Thoracic aorta (tissue), 2 donors: ENCODE measurements at places on chromosomes 3 and 15. TPM values are rescaled to one million over a fixed set of nuclear protein-coding genes. Genes with fewer than 3 reads are reported as not detected.

DNA sequence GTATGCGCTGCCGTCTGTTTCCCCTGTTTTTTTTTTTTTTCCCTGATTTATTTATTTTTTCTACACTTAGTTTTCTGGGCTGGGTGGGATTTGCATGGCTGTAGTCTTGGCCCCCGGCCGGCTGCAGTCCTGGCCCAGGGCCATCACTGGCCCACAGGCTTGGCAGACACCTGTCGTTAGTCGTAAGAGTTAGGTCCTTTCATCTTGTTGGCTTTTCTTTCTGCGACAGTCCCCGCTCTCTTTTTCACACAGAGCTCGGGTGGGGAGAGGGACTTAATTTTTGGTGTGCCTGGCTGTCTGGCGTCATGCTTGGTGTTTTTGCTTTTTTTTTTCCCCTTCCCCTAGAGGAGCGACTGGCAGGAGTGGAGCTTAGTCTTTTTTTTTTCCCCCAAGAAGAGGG lies 183.4 kb downstream of the KLF13 start:
- DNase-seq: no peak

Gene CHL1
- total RNA-seq: 7.5 TPM

DNA sequence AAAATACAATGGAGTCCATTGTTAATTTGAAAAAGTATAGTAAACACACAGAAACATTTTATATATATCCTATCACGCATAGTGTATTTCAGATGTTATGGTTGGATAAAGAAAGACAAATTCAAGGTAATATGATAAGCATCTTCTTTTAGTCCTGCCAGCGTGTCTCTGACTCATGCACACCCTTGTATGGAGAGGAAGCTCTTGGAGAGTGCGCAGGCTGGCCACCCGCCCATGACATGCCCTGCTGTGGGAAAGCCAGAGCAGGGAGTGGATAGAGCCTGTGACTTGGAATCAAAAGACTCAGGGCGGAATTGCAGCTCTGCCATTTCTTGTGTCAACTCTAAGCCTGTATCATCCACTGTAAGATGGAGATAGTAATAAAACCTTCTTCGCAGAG lies 23.0 kb upstream of the COPG1 start:
- peak; percentile 45 for DNase-seq

GRCh38 chr15:68489421-68489820 lies 57.5 kb upstream of the ITGA11 start:
- no peak for DNase-seq

Gene CD200R1L
- not detected for total RNA-seq

Gene RASGRP1
- 2.6 TPM for total RNA-seq

DNA sequence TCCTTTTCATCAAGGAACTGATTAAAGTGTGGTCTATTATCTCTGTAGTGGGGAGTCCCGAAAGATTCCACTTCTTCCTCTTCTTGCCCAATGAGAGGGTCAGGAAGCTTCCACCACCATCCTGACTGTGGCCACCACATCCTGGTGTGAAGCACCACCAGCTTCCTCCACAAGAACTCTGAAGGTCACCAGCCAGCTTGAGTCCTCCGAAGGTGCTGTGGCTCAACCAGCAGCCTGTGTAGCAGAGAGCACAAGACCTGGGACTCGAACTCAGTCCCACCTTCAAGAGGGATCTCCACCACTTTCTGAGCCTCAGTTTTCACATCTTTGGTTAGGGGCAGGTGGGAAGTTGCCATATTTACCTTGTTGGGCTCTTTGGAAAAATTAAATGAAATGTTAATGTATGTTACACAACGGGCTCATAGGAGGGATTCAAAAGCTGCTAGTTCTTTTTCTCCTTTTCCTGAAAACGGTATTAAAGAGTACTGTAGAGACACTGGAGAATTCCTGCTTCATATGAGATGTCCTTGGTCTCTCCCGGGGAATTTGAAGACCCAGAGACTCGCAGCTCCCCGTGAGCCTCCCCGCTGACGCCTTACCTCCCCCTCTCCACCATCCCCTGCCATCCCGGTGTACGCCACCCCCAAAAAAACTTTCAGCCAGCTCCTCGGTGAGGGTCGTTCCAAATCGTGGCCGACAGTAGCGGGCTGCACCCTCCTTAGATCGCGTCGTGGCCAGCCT lies 816 bp upstream of the ACAN start:
- no peak for DNase-seq

Gene GRAMD2A
- 0.85 TPM for total RNA-seq

Gene MAGI1
- total RNA-seq: 48.2 TPM

GRCh38 chr3:10015461-10015904 lies 10.8 kb upstream of the FANCD2 start:
- peak; percentile 64 for DNase-seq

DNA sequence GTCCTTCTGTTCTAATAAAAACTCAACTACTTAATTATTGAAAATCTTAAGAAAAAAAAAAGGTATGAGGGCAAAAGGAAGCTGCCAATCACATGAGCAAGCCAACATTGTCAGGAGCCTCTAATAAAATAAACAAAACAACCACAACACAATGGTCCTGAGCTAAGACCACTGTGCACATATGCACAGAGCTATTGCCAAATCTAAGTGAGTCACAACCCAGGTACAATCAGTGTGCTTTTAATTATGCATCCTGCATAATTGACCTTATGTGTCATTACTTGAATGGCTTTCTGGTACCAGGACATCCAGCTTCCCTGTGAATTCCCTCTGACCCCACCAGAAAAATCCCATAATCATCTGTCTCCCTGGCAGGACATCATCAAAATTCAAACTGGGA lies 639.8 kb downstream of the MAGI1 start:
- DNase-seq: no peak

- DNase-seq: no peak
Observed at GRCh38 chr3:140143367-140144069, 208.5 kb downstream of the CLSTN2 start.

Gene TM6SF1
- 9.1 TPM for total RNA-seq

DNA sequence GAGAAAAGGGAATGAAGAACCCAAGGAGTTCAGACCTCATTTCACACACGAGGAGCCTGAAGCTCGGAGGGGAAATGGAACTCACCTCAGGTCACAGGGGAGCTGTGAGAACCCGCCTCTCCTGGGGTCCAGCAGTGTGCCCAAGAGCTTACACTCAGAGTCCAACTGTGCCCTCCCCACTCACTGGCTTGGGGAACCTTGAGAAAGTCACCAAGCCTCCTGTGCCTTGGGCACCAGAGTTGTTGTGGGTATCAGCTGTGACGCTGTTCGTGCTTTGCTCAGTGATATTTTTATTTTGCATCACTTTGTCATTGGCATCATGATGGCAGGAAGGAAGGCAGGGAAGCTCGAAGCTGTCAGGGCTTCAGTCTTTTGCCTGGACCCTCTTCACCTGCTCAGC lies 83.4 kb downstream of the TLE3 start:
- DNase-seq: no peak

Gene PEX11A
- total RNA-seq: 17.3 TPM

GRCh38 chr15:80580536-80581260 lies 114.4 kb upstream of the ABHD17C start:
- no peak for DNase-seq

GRCh38 chr15:70835841-70836240 lies 18.1 kb downstream of the LARP6 start:
- no peak for DNase-seq

- no peak for DNase-seq
Observed at GRCh38 chr3:174822320-174822719, 36.8 kb upstream of the NAALADL2 start.

Gene CD276
- 47.4 TPM for total RNA-seq

- no peak for DNase-seq
Observed at GRCh38 chr3:186532598-186533072, 11.5 kb downstream of the CRYGS start.

- DNase-seq: peak; percentile 78
Observed at GRCh38 chr15:99143655-99144610, 39.1 kb downstream of the SYNM start.

Gene GOLGA6B
- total RNA-seq: not detected

- no peak for DNase-seq
Observed at GRCh38 chr3:157414861-157415260, 21.8 kb upstream of the PTX3 start.

DNA sequence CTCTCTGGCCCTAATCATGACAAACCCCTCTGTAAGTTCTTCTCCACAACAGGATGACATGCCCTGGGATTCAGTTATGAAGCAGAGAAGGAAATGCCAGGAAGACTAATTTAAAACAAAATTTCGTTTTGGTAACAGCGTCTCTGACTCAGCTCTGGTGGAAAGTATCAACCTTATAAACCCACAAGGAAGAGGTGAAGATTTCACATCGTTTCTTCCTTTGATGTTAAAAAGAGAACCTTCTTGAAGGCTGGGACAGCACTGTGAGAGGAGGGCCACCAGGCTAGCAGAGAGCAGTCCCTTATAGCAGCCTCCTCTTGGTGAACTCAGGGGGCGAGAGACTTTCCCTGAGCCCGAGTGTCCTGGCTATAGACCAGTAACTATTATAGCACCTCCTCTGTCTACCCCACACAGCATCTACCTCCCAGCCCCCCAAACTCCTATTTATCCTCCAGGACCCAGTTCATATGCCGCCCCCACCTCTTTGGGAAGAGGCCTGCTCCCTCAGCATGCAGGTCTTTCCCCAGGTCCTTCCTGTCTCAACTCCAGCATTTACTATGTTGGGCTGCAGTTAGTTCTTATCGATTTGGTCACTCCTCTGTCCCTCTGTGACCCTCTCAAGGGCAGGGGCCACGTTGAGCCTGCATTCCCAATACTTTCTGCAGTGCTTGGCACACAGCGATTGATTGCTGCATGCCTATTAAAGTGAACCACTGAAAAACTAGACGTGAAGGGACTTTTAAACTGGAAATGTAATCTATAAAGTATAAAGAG lies 321.5 kb upstream of the ICE2 start:
- DNase-seq: no peak

GRCh38 chr15:66461917-66462316 lies 35.6 kb downstream of the SNAPC5 start:
- no peak for DNase-seq

DNA sequence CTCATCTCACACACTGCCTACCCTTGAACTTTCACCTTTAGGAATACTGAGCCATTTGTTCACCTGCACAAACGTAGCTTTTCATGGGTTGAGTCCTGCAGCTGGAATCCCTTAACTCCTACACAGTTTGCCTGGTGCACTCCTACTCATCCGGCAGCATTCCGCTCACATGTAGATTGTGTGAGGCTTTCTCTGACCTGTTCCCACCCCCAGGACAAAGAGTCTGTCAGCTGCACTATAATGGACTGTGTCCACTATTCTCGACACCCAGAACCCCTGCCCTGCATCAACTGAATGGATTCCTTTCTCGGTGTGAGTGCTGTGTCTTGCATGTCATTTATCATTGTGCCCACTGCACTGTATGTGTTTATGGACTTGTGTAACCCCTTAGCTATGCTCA lies 54.9 kb downstream of the EPHB3 start:
- DNase-seq: no peak

- DNase-seq: no peak
Observed at GRCh38 chr3:171700653-171701052, 109.6 kb downstream of the PLD1 start.

GRCh38 chr3:67018789-67019526 lies 20.9 kb downstream of the KBTBD8 start:
- DNase-seq: no peak

Gene KNG1
- not detected for total RNA-seq

DNA sequence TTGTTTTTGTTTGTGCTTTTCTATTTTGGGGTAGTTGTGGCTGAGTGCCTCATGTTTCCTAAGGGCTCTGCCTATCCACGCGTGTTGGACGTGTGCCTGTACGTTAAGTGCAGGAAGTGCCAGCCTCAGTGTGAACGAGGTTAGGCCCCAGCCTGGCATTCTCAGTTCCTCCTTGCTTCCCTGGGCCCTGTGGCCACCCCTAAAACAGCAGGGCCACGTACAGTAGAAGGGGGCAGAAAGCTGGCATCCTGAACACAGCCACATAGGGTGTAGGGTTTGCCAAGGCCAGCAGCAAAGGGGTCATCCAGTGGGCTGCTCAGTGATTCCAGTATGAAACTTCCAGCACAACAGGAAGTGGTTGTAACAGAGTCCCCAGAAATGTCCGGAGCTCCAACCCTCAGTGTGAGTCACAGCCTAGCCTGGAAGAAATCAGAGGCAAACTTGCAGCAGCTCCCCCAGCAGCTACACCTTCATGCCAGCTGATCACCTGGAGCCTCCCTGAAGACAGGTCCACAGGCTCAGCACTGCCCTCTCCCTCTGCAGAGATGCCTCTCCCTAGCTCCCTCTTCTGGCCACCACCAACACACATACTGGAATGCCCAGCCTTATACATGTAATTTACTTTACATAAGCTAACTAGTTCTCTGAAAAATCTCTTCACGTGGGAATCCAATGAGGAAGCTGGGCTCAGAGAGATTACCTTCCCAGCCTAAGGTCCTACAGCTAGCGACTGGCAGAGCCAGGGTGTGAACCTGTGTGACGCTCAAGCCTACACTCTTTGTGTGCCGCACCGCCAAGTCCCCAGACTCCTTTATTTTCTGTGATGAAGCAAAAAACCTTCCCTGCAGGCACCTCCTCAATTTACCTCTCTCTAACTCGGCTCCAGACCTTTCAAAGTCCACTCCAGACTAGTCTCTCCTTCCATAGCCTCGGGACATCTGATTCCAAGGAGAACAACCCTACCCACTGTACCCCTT lies 26.6 kb downstream of the ILDR1 start:
- DNase-seq: no peak

GRCh38 chr15:65027593-65027992 lies 1.8 kb downstream of the MTFMT start:
- no peak for DNase-seq

GRCh38 chr3:33042668-33043067 lies 54.3 kb downstream of the GLB1 start:
- no peak for DNase-seq

DNA sequence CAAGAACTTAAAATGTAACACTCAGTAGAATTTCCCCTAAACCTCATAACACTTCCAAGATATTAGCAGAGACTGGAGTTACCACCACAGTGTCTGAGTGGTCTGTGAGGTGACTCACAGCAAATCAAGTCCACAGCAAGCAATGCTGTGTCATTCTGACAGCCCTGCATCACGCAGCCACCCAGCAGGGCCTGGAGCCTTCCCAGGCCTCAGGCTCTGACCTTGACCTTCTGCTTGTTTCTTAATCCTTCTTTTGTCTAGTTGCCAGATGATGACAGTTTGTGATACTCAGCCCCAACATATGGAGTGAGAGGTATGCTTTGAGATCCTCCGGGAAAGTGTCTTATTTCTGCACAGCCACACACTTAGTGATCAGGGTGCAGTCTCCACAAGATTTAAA lies 82.5 kb downstream of the TOP2B start:
- no peak for DNase-seq

Gene CDCP1
- 7.3 TPM for total RNA-seq

- DNase-seq: no peak
Observed at GRCh38 chr3:94349310-94349878, 286.5 kb downstream of the NSUN3 start.

DNA sequence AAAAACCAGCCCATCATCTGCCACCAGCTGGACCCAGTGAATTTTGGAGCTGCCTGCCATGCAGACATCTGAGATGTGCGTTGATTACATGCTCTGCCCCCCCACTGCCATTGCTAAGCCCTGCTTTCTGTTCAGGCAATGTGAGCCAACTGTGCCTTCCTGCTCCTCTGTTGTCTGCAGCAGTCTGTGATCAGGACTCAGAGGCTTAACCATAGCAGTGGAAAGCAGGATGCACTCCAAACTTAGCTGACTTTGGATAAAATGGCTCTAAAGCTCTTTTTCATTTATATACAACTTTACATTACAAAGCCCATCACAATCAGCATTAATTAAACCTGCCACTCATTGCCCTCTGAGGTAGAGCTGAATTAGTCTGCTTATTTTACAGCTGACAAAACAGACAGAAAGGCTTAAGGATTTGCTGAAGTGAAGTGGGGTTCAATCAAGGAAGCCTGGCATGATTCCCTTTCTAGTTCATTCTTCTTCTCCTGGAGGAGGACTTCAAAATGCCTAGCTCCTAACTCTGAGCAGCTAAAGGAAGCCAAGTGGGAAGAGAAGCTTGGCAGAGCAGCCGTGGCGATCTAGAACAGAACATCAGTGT lies 15.7 kb upstream of the RPS27L start:
- no peak for DNase-seq

Gene MORC1
- total RNA-seq: not detected
